ENCODE measurements at places on chromosomes 6 and 20. TPM values are rescaled to one million over a fixed set of nuclear protein-coding genes. Genes with fewer than 3 reads are reported as not detected.

DNA sequence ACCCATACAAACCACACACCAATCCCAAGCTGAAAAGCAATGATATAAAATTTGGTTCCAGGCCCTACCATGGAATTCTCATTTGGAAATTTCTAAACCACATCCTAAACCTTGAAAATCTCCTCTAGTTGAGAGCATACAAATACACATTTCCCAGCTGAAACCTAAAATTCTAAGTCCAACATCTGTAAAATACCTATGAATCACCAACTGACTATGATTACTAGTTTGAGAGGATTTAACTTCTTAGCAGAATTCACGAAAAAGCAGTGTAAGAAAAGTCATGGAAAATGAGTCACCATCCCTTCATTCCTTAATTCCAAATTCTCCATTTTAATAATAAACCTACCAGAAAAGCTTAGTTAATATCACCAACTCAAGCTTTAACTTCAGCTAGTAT is 15.4 kb downstream of the RANBP9 start:
- no peak for DNase-seq

- no peak for DNase-seq
Observed at GRCh38 chr6:119610265-119610664, 260.7 kb upstream of the MAN1A1 start.

GRCh38 chr6:166179704-166180103 is 12.1 kb upstream of the TBXT start:
- DNase-seq: no peak

DNA sequence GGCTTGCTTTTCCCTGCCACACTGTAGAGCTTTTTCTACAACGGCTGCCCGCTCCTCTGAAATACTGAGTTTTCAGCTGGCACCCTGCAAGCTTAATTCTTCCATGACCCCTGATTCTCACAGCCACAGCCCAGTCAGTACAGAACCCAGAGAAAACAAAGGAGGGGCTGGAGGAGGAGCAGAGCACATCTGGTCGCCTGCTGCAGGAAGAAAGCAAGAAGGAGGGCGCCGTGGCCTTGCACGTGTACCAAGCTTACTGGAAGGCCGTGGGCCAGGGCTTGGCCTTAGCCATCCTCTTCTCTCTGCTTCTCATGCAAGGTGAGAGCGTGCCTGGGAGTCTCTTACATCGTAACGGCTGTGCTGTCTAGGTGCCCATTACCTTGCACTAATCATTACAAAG is 11.3 kb downstream of the DLK2 start:
- DNase-seq: no peak

Gene PPDPF
- 56.5 TPM for total RNA-seq

- peak; percentile 81 for DNase-seq
Observed at GRCh38 chr20:57346477-57346876, 4.6 kb upstream of the RAE1 start.

DNA sequence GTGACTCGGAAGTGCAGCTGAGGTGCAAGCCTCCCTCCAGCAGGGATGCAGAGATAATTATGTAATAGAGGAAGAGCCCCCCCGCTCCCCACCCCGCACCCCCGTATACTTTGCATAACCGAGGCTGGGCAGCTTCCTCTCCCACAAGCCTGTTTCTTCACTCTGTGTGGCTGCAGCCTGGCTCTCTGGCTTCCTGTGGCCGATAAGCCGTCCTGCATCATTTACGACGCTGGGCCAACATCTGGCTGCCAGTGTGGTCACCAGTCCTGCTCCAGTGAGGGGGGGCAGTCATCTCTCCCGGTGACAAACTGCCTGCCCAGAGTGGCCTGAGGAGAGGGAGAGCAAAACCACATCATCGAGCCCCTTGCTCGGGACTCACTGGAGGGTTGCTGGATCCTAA is 59.2 kb downstream of the RBM38 start:
- no peak for DNase-seq

- no peak for DNase-seq
Observed at GRCh38 chr6:62371453-62372210, 85.6 kb upstream of the KHDRBS2 start.

Gene TTPAL
- total RNA-seq: 17.9 TPM

DNA sequence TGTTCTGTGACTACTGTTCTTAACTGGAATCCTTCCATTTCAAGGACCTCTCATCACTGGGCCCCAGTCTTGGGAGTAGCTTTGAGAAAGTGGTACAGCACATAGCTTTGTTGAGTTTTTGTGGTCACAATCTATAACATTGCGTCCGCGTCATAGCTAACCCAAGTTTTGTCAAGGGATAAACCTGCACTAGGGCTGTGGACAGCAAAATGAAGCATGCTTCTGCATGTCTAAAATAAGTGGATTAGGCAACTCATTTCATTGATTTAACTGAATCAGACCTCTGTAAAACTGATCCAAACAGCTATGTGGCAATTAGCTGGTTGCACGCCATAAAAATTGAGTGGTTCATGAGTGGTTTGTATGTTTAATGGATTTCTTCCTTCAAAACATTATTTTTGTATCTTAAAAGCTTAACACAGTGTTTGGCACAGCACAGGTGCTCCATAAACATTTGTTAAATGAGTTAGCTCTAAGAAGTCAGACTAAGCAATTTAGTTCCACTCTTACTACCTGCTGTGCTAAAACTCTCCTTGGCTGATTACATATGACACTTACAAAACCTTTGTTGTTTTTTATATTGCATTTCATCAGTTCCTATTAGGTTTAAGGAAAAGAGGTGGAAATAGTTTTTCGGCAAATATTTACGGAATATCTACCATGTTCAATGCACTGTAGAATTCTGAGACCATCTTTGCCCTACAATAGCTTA is 160.3 kb upstream of the ATXN1 start:
- no peak for DNase-seq

Gene SIRPB1
- total RNA-seq: 10.5 TPM

DNA sequence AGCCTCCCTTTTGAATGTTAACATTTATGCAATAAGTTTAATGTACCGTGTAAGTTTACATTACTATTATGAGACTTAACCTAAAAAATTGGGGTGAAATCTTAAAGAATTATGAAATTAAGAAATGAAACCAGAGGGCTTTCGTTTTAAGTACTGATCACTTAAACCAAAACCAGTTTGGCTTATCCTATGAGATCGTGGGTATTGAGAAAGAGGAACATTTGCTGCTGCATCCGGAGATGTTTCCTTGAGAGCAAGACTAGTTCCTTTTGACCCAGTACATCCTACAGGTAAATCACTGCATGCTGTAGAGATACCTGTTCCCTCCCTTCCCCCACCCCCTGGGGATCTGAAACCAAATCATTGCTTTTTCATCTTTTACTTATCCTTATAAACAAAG is 201.3 kb downstream of the ESR1 start:
- DNase-seq: no peak

Gene VSX1
- total RNA-seq: not detected
